ENCODE measurements at places on chromosomes 3 and 15.

DNA sequence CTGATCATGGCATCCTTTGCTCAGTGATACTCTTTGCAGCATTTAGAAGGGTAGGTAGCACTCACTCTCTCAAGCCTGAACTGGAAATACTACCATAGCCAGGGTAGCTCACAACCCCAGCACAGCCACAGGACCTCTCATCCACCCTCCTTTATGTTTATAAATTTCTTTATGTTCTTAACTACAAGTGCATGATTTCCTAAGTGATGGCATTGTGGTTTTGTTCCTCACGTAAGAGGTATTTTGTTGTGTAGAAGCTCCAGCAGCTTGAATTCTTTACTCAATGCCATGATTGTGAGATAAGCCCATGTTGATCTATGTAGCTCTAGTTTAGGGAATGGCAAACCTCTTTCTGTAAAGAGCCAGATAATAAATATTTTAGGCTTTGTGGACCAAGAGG is 7.9 kb upstream of the RTP3 start:
- no peak for DNase-seq

GRCh38 chr3:149258298-149258697 is 36.7 kb upstream of the CP start:
- DNase-seq: no peak

- DNase-seq: no peak
These were observed 5.6 kb upstream of the AKAP13 start for GRCh38 chr15:85374831-85375230.

- no peak for DNase-seq
These were observed 25.9 kb upstream of the RTP4 start for GRCh38 chr3:187342255-187342654.

GRCh38 chr3:123042413-123042812 is 14.8 kb upstream of the SEMA5B start:
- DNase-seq: no peak

DNA sequence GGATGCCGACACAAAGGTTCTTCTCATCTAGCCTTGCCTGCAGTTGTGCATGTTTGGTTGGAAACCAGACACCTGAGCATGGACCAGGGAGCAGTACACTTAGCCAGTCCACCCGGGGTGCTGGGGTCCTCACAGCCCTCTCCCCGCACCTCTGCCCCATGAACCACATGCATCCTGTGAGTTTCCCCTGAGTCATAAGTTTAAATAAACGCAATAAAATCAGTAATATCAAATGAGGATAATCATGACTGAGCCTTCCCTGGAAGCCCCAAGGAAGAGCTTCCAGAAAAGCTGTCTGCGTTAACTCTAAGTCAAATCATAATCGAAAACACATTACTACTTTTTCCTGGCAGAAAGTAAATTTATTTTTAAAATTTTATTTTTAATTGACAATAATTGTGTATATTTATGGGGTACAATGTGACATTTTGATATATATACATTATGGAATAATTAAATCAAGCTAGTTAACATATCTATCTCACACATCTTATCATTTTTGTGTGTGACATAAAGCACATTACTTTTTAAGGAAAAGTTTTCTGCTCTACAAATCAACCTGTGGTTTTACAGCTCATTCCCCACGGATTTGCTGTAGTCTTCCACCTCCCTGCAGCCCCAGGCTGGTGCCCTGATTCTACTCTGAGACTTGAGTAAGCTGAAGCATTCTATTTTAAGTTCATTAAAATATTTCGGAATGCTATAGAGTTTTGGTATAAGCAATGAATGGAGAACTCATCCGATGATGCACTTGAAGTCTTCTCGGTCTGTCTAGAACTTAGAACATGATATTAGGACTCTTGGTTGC is 166.0 kb upstream of the EIF1B start:
- no peak for DNase-seq

Measured in central memory CD8-positive, alpha-beta T cell (primary cell).